ENCODE measurements at places on chromosomes 16 and 17.

DNA sequence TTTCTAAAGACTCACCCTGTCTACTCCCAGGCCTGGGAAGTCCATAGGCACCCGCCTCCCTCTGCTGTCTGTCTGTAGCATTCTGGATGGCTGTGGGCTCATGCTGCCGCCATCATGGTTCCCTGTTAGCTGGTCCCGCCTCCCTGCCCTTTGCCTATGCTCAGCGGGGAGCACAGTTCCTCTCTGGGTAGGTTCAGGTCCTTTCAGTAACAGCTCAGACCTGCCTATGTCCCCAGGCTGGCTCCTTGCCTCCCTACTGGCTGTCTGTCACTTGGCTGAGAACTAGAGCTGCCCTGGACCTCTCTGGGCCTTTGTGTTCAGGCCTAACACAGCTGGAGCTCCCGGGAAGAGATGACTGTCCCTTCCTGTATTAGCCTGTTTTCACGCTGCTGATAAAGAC lies 317.9 kb downstream of the SNX29 start:
- no peak for DNase-seq

DNA sequence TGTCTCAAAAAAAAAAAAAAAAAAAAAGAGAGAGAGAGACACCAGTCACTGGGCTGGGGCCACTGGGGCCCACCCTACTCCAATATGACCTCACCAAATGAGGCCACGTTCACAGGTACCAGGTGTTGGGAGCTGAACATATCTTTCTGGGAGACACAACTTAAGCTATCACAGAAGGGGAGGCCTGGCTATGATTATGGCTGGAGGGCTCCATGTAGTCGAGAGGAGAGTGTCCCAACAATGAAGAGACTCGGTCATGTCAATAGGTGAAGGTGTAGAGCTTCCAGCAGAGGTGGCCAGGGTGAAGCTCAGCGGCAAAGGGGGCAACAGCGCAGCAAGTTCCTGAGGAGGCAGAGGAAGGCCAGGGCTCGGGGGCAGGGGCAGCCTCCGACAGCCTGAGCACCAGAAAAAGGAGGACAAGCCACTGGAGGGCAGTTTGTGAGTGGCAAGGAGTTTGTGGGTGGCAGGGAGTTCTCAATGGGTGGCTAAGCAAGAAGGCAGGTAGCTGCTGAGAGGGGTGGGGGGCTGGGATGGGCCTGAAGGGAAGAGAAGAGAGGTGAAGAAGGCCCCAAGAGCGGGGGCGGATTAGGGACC lies 28.0 kb downstream of the ABCC3 start:
- DNase-seq = no peak

- DNase-seq = peak; percentile 29
Measured at GRCh38 chr16:18969855-18970240, 13.9 kb upstream of the TMC7 start.

GRCh38 chr17:82917699-82918345 lies 78.0 kb upstream of the ZNF750 start:
- DNase-seq = no peak

GRCh38 chr17:74773871-74774286 lies 2.3 kb downstream of the NAT9 start:
- no peak for DNase-seq

GRCh38 chr16:70750893-70751467 lies 50.0 kb downstream of the VAC14 start:
- DNase-seq = no peak

DNA sequence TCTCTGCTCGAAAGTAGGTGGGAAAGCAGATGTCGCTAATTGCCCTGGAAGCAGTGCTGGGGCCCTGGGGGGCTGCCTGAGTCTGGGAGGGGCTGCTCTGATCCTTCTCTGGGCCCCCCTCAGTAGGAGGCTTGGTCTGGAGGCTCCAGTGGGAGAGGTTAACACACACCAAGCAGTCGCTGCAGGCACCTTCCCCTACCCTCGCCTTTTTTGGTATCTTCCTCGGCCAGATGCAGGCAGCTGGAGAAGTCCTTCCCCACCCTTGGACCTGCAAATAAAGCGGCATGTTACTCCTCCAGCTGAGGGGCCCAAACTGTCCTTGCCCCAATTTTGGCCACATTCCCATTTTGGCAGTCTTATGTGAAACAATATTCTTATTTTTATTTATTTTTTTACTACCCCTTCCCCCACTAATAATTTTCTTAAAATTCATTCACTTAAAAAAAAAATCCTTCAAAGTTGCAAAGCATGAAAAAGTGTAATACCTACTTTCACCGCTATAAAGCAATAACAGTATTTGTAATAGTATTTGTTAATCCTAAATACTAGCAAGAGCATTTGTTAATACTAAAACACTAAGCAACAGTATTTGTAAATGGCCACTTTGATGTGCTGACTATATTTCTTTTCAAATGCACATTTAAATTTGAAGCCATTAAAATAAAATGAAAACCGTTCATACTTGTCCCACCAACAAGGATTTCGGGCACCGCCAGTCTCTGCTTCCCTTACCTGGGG lies 15.0 kb downstream of the C16orf46 start:
- DNase-seq = no peak

DNA sequence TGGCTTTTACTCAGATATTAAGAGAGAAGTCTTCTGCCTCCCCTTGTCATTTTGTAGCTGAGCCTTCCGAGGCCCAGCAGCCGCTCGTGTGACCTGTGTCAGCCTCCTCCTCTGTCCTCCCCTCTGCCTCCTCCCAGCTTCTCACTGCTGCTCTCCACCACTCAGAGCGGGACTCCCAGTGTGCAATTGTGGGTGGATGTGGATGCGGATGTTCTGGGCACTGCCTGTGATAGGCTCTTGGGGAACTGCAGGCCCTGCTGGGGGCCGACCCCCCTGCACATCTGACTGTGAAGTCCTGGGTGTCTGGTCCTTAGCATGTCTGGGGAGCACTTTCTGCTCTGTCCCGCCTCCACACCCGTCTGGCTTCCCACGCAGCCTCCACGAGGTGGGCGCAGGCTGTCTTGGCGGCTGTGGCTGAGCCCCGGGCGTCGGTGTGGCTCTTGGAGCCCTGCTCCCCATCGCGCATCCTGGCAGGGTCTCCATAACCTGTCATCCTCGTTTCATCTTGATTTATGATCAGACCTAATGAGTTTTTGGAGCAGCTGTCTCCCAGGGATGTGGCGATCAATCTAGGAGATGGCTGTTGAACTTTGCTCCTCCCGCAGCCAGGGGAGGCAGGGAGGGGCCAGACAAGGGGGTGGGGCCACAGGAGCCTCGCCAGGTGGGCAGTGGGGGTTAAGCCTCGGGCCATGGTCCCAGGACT lies 28.1 kb downstream of the GRIN2C start:
- DNase-seq = peak; percentile 86

GRCh38 chr17:17900615-17901520 lies 64.1 kb upstream of the SREBF1 start:
- no peak for DNase-seq

DNA sequence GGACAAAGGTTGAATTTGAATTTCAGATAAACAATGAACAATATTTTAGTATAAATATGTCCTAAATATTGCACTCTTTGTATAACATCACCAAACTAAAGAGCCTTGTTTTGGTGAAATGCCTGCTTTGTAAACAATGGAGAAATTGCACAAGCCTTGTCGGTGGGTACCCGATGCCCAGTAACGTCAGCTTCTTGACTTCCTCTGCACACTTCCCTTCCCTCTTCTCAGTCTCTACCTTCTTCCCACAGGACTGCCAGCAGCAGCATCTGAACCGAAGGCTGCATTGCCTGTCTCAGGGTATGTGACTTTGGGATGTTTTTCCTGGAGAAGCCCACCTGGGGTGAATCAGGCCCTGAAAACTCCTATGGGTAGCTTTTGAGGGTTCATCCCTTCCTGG lies 113.9 kb downstream of the UTP18 start:
- DNase-seq = no peak

DNA sequence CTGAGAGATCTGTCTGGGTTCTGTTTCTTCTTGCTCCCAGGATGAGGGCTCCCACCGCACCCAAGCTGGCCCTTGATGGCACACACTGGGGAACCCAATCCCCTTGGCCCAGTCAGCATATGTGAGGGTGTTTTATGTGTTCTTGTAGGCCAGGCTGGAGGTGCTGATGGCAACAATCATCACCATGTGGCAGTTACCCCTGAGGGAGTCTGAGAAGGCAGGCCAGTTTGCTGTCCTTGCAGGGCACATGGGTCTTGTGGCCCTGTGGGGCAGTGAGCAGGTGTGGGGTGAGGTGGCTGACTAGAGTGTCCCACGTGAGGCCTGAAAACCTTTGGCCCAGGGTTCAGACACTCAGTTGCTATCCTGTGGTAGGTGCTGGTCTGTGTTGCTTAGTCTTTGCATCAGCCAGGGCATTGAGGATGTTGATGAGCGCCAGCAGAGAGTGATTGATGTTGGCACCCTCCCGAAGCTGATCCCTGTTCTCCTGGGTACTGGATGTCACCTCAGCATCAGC lies 2183.0 kb downstream of the TP53TG3F start:
- DNase-seq = no peak

DNA sequence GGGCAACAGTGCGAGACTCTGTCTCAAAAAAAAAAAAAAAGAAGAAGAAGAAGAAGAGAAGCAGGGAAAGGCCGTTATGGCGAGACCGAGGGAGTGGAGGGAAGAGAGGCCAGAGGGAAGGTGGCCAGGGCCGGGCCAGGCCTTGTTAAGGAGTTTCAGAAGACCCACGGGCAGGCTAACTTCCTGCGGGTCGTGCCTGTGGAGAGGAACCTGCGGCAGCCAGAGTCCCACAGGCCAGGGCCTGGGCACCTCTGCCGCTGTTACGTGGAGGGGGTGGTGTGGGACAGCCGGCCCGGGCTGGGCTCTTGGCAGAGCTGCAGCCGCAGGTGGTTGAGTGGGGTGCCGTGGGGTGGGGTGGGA lies 5.4 kb downstream of the WDR81 start:
- no peak for DNase-seq

- DNase-seq = no peak
Measured at GRCh38 chr17:17416400-17417360, 60.1 kb upstream of the MED9 start.

- no peak for DNase-seq
Measured at GRCh38 chr16:13231365-13231764, 330.0 kb downstream of the SHISA9 start.

DNA sequence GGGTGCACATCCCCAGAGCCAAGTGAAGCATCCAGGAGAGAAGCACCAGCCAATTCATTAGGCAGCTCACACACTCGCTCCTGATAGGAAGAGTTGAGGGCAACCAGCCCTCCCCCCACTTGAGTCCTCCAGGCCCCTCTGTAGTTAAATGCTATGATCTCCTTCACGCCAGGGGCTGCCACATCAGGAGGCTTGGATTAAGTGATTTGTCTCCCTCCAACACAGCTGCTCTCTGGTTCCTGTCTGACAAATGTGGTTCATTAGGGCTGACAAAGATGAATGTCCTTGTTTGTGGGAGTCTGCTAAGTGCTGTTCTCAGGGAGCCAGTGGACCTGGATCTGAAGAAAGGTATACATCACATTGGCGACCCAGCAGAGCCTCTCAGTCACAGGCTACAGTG lies 94.5 kb upstream of the WSCD1 start:
- no peak for DNase-seq

- no peak for DNase-seq
Measured at GRCh38 chr17:72684405-72685020, 408.0 kb downstream of the SLC39A11 start.

- no peak for DNase-seq
Measured at GRCh38 chr17:64190472-64190871, 60.5 kb upstream of the ERN1 start.

- peak; percentile 15 for DNase-seq
Measured at GRCh38 chr16:30615358-30616091, 5.3 kb upstream of the ZNF689 start.

GRCh38 chr17:8701221-8701620 lies 43.4 kb downstream of the CCDC42 start:
- DNase-seq = no peak

DNA sequence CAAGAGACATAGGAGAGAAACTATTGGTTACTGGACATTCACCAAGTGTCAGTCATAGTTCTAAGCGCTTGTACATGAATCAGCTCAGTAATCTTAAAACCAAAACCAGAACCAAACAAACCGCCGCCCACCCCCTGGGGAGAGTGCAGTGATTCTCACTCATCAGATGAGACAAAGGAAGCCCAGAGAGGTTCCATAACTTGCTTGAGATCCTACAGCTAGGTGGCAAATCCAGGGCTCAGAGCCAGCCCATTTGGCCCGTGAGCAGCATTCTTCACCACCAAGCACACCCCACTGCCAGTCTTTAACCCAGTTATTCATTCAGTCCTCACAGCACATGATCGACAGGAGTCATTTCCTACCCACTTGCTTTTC lies 37.2 kb upstream of the RGS9 start:
- peak; percentile 30 for DNase-seq

- peak; percentile 24 for DNase-seq
Measured at GRCh38 chr17:44672479-44673093, 16.3 kb downstream of the MEIOC start.

DNA sequence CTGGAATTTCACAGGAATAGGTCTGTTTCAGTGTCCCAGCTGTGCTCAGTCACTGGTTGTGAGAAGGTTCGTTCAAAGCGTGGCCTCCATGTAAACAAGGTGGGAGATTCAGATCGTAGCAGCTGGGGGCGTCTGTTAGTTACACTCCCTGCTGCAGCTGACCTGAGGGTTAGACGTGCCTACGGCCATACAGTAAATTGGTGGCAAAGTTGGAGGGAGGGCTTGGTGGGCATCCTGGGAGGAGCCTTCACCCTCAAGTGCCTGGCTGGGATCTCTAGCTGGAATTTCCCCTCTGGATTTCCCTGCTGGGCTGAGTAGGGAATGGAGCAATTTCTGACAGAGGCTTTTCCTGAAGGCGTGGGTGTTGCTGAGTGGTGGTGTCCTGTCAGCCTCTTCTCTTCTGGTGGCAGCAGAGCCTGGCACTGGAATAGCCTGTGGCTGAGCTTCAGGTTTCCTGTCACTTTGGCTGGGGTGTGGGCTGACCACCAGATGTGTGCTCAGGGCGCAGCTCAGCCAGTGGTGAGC lies 6.4 kb downstream of the FCSK start:
- DNase-seq = no peak

DNA sequence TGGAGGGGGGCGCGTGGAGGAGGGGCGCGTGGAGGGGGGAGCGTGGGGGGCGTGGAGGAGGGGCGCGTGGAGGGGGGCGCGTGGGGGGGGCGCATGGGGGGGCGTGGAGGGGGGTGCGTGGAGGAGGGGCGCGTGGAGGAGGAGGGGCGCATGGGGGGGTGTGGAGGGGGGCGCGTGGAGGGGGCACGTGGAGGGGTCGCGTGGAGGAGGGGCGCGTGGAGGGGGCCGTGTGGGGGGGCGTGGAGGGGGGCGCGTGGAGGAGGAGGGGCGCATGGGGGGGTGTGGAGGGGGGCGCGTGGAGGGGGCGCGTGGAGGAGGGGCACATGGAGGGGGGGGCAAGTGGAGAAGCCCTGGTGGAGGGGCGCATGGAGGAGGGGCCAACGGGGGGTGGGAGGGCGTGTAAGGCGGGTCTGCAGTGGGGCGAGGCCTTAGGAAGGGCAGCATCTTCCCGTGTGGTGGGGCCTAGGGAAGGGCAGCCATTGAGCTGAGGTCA lies 7.3 kb downstream of the MSLN start:
- no peak for DNase-seq

- no peak for DNase-seq
Measured at GRCh38 chr16:86739808-86740207, 161.5 kb downstream of the FOXL1 start.

- no peak for DNase-seq
Measured at GRCh38 chr16:5044011-5044540, 10.3 kb upstream of the NAGPA start.

Measured in NCI-H2171 treated with DMSO at 0.1 percent for 48 hours (cell line).